Activated T-helper 1 cell treated with anti-CD3 and anti-CD28 coated beads, Interleukin-12 subunit alpha, Interleukin-12 subunit beta, Interleukin-2, Interleukin-4 antibody, amounts not matched to agents 30 ng/mL and 10 ng/mL and 1 ng/mL, durations not matched to agents 14 hours and 24 hours and 36 hours (primary cell): ENCODE measurements at places on chromosomes 3 and 15.

DNA sequence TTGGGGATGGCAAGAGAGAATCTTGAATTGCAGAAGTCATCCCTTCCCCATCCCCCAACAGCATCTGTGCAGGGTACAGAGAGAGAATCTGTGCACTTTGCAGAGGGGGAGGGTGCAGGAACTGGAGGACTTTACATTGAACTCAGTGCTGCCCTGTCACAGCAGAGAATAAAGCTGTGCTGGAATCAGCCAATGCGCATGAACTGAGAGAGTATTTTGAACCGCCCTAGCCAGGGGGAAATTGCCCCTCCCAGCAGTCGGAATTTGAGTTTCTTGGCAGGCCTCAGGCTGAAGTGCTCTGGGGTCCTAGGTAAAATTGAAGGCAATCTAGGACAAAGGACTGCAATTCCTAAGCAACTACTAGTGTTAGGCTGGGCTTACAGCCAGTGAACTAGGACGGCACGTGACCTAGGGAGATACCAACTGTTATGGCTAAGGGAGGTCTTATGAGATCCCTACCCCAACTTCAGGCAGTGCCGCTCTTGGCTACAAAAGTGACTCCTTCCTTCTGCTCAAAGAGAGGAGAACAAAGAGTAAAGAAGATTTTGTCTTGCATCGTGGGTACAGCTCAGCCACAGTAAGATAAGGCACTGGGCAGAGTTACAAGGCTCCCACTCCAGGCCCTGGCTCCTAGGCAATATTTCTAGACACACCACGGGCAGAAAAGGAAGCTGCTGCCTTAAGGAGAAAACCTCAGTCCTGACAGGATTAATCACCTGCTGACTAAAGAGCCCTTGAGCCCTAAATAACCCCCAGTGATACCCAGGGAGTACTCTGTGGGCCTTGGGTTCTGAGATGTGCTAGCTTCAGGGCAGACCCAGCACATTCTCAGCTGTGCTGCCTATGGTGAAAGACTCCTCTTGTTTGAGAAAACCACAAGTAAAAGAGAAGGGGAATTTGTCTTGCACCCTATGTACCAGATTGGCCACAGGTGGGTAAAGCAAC lies 300.5 kb upstream of the ALCAM start:
- DNase-seq: no peak

- no peak for DNase-seq
Observed at GRCh38 chr3:115388811-115389210, 234.5 kb upstream of the GAP43 start.

- DNase-seq: no peak
Observed at GRCh38 chr3:152293347-152294006, 24.7 kb downstream of the MBNL1 start.

- DNase-seq: no peak
Observed at GRCh38 chr3:171505822-171506333, 45.7 kb upstream of the TNIK start.

GRCh38 chr15:87347806-87348515 lies 908.6 kb downstream of the NTRK3 start:
- DNase-seq: no peak

DNA sequence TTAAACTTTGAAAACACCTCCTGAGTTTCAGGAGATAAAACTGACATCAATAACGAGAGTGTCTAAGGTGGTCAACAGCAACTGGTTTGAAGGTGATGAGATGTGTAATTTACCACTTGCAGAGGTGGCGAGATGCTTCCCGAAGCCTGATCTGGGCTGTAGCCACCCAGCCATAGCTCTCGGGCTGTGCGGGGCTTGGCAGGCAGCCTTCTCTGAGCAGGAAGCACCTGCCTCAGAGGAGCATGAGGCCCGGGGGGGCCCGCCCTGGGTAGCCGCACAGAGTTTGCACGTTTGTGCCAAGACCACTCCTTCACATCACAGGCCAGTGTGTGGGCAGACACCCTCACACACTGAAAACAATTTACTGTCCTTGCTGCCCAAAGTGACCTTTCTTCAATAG lies 220.3 kb downstream of the CACNA2D3 start:
- no peak for DNase-seq

GRCh38 chr15:91308199-91308598 lies 208.1 kb downstream of the SV2B start:
- no peak for DNase-seq

- DNase-seq: no peak
Observed at GRCh38 chr3:53156368-53156834, 4.6 kb upstream of the PRKCD start.

DNA sequence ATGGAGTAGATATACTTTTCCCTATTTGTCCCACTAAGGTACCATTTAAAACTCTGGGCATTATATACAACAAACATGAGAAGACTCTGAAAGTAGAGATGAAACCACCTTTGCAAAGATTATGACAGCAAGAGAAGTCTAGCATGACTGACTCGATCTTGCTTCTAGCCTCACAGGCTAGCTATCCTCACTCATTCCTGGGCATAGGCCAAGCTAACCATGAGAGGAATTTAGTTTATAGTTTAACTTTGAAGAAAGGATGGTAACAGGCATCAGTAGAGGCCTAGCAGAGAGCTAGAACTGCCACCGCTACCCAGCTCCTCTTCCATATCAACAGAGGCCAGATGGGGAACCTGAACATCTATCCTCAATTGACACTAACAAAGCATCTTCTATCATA lies 63.5 kb upstream of the FSIP1 start:
- DNase-seq: no peak

- DNase-seq: no peak
Observed at GRCh38 chr3:170330366-170330765, 27.1 kb upstream of the SKIL start.

GRCh38 chr3:23666818-23667217 lies 138.9 kb upstream of the UBE2E1 start:
- no peak for DNase-seq

DNA sequence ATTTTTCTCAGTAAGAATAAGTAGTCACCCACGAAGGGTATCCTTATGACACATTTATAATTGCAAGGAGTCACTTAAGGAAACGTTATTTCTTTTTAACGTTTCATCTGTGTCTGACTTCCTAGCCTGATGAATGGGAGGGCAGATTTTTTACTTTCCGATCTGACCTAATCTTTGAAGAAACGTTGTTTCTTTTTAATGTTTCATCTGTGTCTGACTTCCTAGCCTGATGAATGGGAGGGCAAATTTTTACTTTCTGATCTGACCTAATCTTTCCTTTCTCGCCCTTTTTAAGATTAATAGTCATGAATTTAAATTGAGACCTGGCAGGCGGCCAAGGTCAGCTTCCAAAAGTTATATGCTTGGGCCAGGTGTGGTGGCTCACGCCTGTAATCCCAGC lies 3.0 kb upstream of the KLHL6 start:
- DNase-seq: no peak

DNA sequence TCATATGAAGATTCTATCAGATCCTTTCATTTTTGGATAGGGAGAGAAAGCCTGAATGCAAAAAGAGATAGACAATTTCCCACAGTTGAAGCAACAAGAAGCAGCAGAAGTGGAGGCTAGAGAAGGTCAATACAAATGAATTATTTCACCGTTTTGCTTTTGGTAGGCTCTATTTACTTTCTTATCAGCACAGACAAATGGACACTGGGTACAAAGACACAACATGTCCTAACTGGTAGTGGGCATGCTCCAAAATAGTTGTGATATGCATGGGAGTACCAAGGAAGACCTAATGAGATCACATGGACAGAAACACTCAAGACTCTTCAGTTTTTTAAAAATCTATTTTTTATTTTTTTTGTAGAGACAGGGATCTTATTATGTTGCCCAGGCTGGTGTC lies 99.4 kb downstream of the XRN1 start:
- no peak for DNase-seq

DNA sequence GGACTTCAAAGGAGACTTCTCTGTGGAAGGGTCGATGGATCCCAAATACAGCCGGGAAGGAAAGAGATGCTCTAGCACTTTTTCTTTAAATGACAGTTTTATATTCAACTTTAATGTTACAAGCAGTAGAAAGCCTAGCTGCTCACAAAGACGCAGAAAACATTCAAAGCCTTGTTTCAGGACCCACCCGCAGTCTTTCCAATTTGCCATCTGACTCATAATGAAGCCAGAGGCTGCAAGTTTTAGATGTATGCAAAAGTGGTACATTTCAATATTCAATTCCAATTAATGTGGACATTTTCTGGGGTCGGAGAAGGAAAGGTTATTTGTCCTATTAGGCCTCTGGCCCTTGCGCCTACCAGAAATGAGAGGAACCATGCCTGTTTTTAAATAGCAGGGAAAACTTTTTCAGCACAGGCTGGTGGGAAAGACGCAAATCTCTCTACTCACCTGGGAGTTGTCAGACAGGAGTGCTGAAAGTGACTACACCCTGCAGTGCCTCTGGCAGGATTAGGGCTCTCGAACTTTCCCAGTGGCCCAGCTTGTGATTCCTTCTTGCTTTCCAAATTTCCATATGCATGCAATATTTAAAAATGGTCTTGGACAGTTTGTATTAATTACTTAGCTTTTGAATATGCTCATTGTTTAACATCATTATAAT lies 117.4 kb upstream of the MBNL1 start:
- DNase-seq: no peak

- peak; percentile 20 for DNase-seq
Observed at GRCh38 chr3:179149406-179149867, 1.3 kb downstream of the PIK3CA start.

DNA sequence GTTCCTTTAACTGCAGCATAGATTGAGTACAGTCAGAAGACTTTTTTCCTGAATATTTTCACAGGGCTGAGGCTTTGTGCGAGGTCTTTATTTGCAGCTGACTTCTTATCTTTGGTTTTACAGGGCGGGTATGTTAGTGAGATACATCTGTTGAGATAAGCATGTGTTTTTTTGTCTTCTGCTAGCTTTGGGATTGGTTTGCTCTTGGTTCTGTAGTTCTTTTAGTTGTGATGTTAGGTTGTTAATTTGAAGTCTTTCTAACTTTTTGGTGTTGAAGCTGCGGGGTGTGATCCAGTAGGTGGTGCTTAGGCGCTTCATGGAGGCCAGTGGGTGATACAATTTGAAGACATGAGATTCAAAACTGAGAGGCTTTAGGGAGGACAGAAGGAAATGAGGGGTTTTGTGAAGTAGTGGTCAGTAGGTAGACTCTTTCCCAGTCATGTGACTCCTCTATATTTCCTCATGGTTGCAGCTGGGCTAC lies 67.9 kb upstream of the TNFSF10 start:
- DNase-seq: no peak

- no peak for DNase-seq
Observed at GRCh38 chr3:12369598-12369997, 80.7 kb downstream of the PPARG start.

DNA sequence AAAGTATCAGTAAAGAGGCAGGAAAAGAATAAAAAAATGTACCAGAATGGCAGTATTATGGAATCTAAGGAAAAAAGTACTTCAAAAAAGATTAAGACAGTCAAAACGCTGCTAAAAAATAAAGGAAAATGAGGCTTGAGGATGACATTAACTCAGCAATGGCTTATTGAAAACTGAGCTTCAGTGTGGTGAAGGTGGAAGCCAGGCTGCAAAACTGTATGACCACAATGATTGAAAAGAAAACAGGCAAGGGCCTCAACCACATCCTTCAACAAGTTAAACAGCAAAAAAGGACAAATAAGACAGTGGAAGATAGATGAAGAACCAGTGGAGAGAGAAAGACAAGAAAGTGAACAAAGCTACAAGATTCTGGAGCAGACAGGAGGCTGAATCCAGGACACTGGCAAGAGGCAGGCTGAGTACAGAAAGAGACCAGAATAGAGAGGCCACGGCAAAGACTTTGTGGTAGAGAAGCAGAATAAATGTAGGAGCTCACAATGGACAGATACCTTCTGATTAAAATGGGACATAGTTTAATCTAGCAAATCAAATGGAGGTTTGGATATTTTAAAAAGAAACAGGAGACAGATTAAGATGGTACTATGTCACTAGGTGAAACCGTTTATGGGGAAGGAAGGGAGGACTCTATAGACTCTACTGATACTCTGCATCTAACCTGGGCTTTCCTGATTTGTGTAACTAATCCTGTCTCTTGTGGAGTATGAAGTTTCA lies 86.1 kb downstream of the TJP1 start:
- DNase-seq: peak; percentile 1

DNA sequence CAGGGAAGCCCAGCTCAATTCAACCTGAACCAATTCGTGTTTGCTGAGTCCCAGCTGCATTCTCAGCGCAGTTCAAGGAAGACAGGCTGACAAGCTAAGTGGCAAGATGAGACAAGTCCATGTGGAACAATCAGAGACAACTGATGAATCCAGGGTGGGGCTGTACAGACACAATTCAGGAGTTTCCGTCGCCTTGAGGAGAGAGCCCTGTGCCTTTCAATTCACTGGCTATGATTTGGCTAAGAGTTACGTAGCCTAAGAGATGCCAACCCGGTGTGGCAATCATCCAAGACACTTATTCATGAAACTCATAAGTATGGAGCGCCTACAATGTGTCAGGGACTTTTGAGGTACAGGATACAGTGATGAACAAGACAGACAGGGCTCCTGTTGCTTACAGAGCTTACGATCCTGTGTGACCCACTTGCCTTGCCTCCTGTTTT lies 15.5 kb upstream of the ZBED2 start:
- DNase-seq: no peak

- no peak for DNase-seq
Observed at GRCh38 chr3:6418485-6418884, 442.4 kb upstream of the GRM7 start.

DNA sequence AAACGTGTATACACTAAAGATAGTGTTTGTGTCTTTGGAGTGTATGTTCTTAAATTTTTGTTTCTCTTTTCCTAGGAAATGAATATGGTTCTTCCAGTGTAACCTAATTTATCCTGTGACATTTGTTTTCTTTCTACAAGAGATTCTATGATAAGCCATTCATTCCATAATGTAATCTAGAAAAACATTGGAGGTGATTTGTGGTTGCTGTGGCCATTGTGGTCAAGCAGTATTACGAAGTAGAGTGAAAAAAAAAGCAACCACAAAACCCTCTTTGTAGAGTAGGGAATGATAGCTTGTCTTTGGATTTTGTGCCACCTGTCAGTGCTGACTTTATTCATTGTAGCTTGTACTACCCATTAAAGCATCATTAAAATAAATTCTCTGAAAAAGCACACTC lies 1209.6 kb downstream of the ZPLD1 start:
- DNase-seq: no peak

- no peak for DNase-seq
Observed at GRCh38 chr15:72855791-72856190, 72.2 kb upstream of the ADPGK start.

DNA sequence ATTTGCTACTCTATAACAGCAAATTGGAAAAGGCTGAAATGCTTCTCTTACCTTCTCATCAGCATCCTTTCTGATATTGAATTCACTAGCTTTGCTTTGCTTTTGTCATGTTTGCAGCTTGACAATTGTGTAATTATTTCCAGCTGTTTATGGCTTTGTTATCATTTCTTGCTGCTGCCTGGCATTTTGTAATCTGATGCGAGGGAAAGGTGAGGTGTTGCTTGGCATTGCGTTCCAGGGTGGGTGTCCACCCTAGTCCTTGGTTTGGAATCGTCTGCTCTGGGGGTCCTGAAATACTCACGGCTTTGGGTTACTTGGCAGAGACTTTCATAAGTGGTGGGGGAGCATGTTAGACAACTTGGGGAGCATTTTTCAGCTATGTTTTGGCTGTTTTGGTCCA lies 2.9 kb downstream of the CACNA2D3 start:
- DNase-seq: no peak

GRCh38 chr3:12724794-12725193 lies 34.3 kb downstream of the TMEM40 start:
- DNase-seq: no peak

- peak; percentile 85 for DNase-seq
Observed at GRCh38 chr15:38563723-38564519, 693 bp downstream of the RASGRP1 start.

- no peak for DNase-seq
Observed at GRCh38 chr3:187567661-187568121, 102.5 kb downstream of the SST start.

- no peak for DNase-seq
Observed at GRCh38 chr3:124281453-124282316, 289.8 kb upstream of the ROPN1 start.
